ENCODE measurements at places on chromosomes 11 and 22.

- no peak for DNase-seq
Observed at GRCh38 chr11:122040464-122040863, 75.6 kb downstream of the BLID start.

GRCh38 chr22:36160499-36160942, at the start of gene APOL3:
APOL3 (minus strand) TSS chr22:36160755; CDS start chr22:36149055, 11,700 bp downstream.
- peak; percentile 45 for DNase-seq

- no peak for DNase-seq
Observed at GRCh38 chr11:20762980-20763379, 93.6 kb downstream of the NELL1 start.

GRCh38 chr11:109405671-109406070, 16.3 kb upstream of the C11orf87 start:
- no peak for DNase-seq

- DNase-seq: no peak
Observed at GRCh38 chr11:120061036-120061760, 76.7 kb downstream of the TRIM29 start.

DNA sequence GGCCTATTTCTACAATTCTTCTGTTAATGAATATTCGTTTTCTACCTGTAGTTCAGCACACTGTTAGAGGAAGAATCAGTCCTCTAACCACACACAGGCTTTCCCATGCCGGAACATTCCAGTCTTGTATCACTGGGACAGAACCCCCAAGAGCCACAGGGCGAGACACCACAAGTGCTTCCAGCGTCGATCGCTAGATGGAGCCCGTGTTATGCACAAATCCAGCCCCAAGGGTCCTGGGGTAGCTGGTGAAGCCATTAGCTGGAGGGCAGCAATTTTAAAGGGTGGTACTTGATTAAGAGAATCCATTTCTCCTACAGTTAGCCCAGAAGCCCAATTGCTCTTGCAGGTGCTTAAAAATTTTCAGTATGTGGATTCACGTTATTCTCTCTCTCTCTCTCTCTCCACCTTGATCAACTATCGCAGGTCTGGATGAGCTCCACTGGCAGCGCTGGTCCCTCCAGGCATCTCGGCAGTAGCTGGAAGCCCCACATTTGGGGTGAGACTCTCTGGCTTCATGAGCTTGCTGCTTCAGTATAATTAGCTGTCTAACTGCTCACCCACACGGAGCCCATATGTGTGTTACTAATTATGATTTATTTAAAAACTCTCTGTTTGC, 148.2 kb upstream of the SNX19 start:
- peak; percentile 18 for DNase-seq
